ENCODE measurements at places on chromosomes 4 and X. TPM values are rescaled to one million over a fixed set of nuclear protein-coding genes. Genes with fewer than 3 reads are reported as not detected.

CFAP99 gene
- not detected for total RNA-seq

BMX gene
- not detected for total RNA-seq

BLOC1S4 gene
- 15.3 TPM for total RNA-seq

TRO gene
- 1.2 TPM for total RNA-seq

AGA gene
- total RNA-seq = 20.0 TPM

MED12 gene
- total RNA-seq = 63.0 TPM

KIAA0232 gene
- total RNA-seq = 16.7 TPM

MAGEA12 gene
- not detected for total RNA-seq

BEX2 gene
- 3.0 TPM for total RNA-seq

TMEM156 gene
- 20.5 TPM for total RNA-seq

UCHL1 gene
- total RNA-seq = 0.30 TPM

DGAT2L6 gene
- total RNA-seq = not detected

ASMT gene
- total RNA-seq = 0.20 TPM

MAGEB2 gene
- not detected for total RNA-seq

ATP8A1 gene
- 22.1 TPM for total RNA-seq

JAKMIP1 gene
- total RNA-seq = 17.0 TPM

MAGEB1 gene
- total RNA-seq = not detected

HSD17B13 gene
- 0.25 TPM for total RNA-seq

TXK gene
- 6.8 TPM for total RNA-seq

SLC4A4 gene
- 1.9 TPM for total RNA-seq

SPANXD gene
- not detected for total RNA-seq

IL1RAPL1 gene
- not detected for total RNA-seq

CXorf49 gene
- total RNA-seq = not detected

VCX3B gene
- not detected for total RNA-seq

ZDHHC15 gene
- 0.02 TPM for total RNA-seq

NLRP2B gene
- total RNA-seq = not detected

RIPPLY1 gene
- not detected for total RNA-seq

ADRA2C gene
- not detected for total RNA-seq

SLC10A6 gene
- total RNA-seq = not detected

SPANXN4 gene
- total RNA-seq = not detected

SULT1B1 gene
- 4.7 TPM for total RNA-seq

LANCL3 gene
- 0.34 TPM for total RNA-seq

MTTP gene
- total RNA-seq = 0.66 TPM

SORBS2 gene
- total RNA-seq = not detected

CTAG2 gene
- not detected for total RNA-seq

SFRP2 gene
- total RNA-seq = not detected

NIPAL1 gene
- 0.77 TPM for total RNA-seq

MAGEA10 gene
- not detected for total RNA-seq

TLR1 gene
- 5.1 TPM for total RNA-seq

KLKB1 gene
- 0.36 TPM for total RNA-seq

SUPT20HL2 gene
- not detected for total RNA-seq

SSX4 gene
- total RNA-seq = not detected

RRH gene
- total RNA-seq = 0.32 TPM

BEX1 gene
- total RNA-seq = 0.23 TPM

SPANXC gene
- total RNA-seq = not detected

MUC7 gene
- total RNA-seq = not detected

CENPVL1 gene
- not detected for total RNA-seq

SRPX gene
- not detected for total RNA-seq

PAGE2 gene
- total RNA-seq = not detected

SNCA gene
- total RNA-seq = 4.6 TPM

AFF2 gene
- 5.4 TPM for total RNA-seq

MCTS1 gene
- 64.9 TPM for total RNA-seq

HPGD gene
- 1.6 TPM for total RNA-seq

ZFYVE28 gene
- 17.3 TPM for total RNA-seq

MAGEB10 gene
- not detected for total RNA-seq

CENPI gene
- 26.2 TPM for total RNA-seq

DCLK2 gene
- 0.27 TPM for total RNA-seq

MAGEA9B gene
- not detected for total RNA-seq

ZCCHC18 gene
- total RNA-seq = 0.48 TPM
